ENCODE measurements at places on chromosomes 6 and 20. TPM values are rescaled to one million over a fixed set of nuclear protein-coding genes. Genes with fewer than 3 reads are reported as not detected.

Gene ARMC12
- polyA plus RNA-seq: 0.96 TPM

Gene CEP162
- 5.7 TPM for polyA plus RNA-seq

Gene MRPL14
- polyA plus RNA-seq: 34.2 TPM

Gene POU3F2
- 0.11 TPM for polyA plus RNA-seq

Gene KCNK17
- 1.5 TPM for polyA plus RNA-seq

Gene MICA
- polyA plus RNA-seq: 5.1 TPM

Gene HLA-DMB
- polyA plus RNA-seq: 4.8 TPM

DNA sequence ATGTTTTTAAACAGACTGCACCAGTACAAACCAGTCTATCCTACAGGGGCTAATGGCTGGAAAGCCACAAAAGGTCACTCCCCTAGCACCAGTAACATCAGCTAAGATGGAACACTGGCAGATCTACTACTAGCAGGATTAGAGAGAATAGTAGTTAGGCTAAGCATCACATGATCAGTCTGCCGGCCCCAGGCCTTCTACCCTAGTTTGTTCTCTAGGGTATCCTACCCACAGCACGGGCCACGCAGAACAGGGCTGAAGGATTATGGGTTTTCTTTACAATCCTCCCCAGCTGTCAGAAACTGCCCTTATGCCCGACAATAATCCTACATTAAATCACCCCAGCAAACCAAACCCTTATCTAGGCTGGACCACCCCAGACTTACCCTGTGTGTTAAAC is 156.0 kb downstream of the LY86 start:
- no peak for DNase-seq

DNA sequence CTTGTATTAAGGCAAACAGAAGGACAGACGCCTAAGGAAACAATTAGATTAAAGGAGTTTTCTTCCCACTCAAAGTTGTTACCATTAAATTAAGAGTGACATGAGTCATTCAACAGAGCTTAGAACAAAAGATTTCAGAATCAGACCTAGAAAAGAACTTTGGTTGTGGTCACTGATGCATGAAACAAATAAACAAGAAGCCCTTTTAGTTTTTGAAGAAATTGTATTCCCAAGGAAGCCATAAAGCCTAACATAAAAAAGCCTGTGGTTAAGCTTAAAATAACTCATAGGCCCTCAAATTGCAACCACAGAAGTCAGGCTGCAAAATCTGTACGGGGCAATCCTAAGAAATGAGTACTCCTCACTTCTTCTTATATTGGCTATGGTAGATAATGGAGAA is 17.9 kb upstream of the TRIM26 start:
- DNase-seq: no peak

DNA sequence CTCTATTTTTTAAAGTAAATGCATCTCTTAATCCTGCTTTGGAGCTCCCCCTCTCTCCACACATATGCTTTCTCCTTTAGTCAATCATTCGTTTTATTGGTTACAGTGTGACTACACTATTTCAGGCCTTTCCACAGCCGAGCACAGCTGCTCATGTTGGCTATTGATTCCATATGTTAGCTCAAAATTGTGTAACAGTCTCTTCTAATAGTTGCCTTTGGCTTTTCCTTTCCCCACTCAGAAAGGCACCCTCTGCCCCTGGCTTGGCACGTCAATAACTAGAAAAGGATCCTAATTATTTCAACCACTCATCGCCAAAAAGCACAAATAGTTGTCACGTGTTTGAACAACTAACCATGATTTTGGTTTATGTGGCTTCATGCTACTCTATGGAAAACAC is 410.3 kb upstream of the SLC35B3 start:
- no peak for DNase-seq

DNA sequence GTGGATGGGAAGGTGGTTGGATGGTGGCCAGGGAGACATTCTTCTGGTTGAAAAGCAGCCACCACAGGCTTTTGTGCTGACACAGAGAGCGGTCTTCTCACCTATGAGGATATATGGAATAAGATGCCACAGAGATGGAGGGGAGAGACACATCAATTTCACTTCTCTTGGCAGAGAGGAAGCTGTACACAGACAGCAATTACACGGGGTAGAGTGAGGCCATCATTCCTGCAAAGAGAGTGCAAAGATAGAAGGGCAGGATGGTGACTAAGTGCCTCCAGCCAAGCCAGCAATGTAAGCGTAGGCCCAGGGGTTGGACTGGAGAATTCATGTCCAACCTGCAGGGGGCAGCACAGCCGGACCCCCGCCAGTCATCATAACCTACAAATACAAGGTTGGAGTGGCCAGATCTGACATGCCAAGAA is 56.4 kb downstream of the NRN1 start:
- DNase-seq: no peak

DNA sequence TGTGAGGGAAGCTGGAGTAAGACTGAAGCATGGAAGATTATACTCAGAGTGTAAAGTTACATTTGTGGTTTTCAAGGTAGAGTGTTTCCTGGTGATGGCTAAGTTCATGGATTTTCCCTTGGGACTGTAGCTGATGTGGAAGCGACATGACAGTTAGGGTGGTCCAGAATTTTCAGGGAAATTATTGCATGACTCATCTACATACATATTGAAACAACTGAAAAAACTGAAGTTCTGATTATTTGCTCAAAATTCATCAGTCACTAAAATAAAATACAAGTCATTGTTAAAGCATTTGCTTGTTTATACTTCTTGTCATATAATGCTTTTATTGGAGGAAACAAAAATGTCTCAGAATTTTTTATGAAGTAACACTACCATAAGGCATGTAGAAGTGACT is 700.0 kb downstream of the RFPL4B start:
- no peak for DNase-seq

DNA sequence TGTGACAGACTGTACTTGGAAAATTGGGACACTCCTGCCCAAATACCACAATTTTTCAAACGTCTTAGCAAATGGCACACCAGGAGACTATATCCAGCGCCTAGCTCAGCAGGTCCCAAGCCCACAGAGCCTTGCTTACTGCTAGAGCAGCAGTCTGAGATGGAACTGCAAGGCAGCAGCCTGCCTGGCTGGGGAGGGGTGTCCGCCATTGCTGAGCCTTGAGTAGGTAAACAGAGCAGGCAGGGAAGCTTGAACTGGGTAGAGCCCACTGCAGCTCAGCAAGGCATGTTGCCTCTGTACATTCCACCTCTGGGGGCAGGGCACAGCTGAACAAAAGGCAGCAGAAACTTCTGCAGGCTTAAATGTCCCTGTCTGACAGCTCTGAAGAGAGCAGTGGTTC is 1003.3 kb upstream of the MAP3K7 start:
- DNase-seq: no peak

GRCh38 chr6:498795-499231 is 107.3 kb downstream of the IRF4 start:
- DNase-seq: no peak

- DNase-seq: no peak
These were observed 200.1 kb downstream of the BMP7 start for GRCh38 chr20:57066126-57066900.

DNA sequence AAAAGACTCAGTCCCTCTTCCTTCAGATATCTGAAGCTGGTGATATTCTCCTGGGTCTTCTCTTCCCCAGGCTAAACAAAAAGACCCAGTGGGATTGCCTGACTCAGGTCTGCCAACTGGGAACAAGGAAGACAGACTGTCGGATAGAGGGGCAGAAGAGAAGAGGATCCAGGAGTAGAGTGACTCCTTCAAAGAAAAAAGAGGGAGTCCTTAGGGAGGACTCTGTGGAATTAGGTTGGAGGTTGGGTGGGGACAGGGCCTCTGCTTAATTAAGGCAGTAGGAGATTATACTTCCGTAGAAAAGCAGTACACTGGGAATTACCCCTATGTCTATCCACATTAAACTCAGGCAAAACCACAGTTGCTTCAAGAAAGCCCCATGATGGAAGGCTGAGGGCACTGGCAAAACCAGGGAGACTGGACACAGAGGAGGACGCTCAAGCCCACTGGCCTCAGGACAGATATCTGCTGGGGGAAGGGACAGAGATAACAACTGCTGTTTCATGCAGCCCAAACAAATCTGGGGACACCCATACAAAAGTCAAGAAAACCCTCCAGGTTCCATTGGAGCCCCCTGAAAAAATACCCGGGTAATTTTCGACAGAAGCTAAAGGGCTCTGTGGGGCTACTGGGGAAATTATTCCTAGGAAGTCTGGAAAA is 5.7 kb downstream of the BCL2L1 start:
- no peak for DNase-seq

- no peak for DNase-seq
These were observed 238.2 kb downstream of the ERMARD start for GRCh38 chr6:169989594-169989993.

GRCh38 chr20:14723614-14724013 is 386.2 kb upstream of the FLRT3 start:
- no peak for DNase-seq

- no peak for DNase-seq
These were observed 385.6 kb downstream of the CDKAL1 start for GRCh38 chr6:20919677-20920385.

DNA sequence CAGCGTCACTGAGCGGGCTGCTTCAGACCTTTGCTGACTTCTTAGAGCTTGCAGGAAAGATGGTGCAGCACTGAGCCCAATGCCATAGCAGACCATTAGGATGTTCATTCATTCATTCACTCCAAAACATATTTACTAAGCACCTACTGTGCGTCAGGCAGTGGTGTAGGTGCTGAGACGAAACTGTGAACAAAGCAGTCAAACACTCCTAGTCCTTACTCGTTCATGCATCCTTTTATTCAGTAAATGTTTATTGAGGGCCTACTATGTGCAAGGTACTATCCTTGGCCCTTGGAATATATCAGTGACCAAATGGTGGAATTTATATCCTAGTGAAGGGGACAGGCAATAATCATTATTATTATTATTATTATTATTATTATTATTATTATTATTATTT is 76.6 kb downstream of the TOX2 start:
- DNase-seq: no peak

DNA sequence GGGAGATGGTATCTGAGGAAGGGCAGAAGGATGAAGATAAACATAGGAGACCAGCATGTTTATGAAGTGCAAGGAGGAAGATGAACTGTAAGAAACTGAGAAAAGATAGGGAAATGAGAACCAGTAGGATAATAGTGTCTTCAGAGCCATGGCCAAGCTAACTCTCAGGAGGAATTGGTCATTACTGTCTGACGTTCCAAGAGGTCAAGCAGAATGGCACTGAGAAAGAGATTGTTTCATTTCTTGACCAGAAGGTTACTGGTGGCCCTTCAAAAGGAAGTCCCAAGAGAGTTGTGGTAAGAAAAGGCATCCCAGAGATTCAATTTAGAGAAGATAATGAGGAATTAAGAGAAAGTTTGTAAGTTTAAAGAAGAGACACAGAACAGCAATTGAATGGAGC is 47.5 kb downstream of the EYA4 start:
- DNase-seq: no peak

- DNase-seq: no peak
These were observed 50.9 kb downstream of the CCN2 start for GRCh38 chr6:131900231-131900630.

- no peak for DNase-seq
These were observed 34.9 kb downstream of the CYP21A2 start for GRCh38 chr6:32073101-32073500.

DNA sequence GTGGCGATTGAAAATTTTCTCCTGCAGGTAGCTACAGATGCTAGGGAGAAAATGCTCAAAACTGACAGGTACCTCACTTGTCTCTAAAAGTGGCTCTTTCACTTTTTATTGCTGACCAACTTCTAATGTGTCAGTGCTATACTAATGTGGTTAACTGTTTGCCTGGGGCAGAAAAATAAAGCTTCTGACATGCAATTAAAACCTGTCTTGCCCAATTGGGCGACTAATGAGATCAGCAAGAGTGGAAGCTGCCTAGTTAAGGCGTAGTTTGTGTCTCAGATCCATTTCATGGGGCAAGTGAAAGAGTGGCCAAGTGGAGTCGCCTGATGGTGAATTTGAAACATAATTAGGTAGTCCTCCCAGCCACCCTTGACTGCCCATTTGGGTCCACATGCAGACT is 193.3 kb downstream of the TSHZ2 start:
- no peak for DNase-seq

DNA sequence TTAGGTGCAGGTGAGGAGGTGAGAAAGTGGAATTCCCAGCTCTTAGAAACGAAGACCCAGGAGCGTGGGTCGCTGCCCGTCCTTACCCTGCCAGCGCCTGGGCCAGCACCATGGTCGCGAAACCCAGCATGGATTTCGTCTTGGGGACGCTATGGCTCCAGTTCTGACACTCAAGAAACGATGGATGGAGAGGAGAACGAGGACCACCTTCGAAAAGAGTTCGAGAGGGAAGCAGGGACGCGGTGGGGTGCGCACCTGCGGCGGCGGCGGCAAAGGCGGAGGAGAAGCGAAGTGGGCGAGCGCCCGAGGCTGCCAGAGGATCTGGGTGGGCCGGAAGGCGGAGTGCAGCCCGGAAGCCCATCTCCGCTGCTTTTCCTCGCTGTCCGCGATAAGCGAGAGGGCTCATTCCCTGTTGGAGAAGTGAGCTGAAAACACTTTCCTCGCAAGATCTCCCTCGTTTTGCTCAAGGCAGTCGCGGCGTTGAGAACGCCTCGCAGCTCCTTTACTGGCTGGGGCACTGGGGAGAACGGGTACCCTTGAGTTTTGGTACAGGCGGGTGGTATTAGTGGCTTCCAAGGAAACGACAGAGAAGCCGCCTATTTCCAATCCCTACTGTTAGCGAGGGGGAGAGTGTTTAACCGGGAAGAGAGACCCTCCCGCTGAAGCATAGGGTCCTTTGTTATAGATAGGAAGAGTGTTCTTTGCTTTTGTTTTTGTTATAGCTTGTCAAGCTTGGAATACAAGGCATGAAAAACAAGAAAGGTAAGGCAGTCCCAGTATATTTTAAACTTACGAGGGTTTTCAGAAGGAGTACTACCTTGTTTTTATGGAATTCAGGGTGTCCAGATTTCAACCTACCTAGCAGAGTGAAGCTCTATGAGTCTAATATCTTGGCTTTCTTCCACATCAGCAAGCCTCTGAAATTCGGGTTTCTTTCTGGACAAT is 109.5 kb downstream of the TRIM27 start:
- no peak for DNase-seq

- DNase-seq: no peak
These were observed 617.7 kb upstream of the AGPAT4 start for GRCh38 chr6:161891542-161891941.

- no peak for DNase-seq
These were observed 257.8 kb downstream of the RNGTT start for GRCh38 chr6:88705601-88706000.

GRCh38 chr6:33992191-33992590 is 153.7 kb downstream of the GRM4 start:
- no peak for DNase-seq

GRCh38 chr6:169174516-169175359 is 78.9 kb downstream of the THBS2 start:
- no peak for DNase-seq

GRCh38 chr6:45880159-45880558 is 135.5 kb downstream of the CLIC5 start:
- DNase-seq: no peak

DNA sequence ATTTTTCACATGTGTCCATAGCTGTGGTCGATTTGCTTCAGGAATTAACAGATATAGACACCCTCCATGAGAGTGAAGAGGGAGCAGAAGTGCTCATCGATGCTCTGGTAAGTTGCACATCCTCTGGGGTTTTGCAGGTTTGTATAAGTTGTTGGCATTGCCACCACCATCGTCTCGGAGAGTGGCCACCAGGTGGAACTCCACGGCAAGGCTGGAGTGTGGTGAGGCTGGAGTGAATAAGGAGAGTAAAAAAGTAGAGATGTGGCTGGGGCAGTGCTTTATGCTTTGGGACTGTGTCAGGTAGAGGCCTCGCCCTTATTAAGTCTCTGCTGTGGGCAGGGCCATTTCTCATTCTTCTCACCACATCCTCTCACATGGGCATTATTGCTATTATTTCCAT is 63.7 kb downstream of the CTNNBL1 start:
- DNase-seq: no peak

GRCh38 chr6:52517502-52518278 is 59.2 kb downstream of the TRAM2 start:
- DNase-seq: peak; percentile 80

Data from forelimb muscle (tissue), 1 donor.